ENCODE measurements at places on chromosomes 6 and 20.

DNA sequence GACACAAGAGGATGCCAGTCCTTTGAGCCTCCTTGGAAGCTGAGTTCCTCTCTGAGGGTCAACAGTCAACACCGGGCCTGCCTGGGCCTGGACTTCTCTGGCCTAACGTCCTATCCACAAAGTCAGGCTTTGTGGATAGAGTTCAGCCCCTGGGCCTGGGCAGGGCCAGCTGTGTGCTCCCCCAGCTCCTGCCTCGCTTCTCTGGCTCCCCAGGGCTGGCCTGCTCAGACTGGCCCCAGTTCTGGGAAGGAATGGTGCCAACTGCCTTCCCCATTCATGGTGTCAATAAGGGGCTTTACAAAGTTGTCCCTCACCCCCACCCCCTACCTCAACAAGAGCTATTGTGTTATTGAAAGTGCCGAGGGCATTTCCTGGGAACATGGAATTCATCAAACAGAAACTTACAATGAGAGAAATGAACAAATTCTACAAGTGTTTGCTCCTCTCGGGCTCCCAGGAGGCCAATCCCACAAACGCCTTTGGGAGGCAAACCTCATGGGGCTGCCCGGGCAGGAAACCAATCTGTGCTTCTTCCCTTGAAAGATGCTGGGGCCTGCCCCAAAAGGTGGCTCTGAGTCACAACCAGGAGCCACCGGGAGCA, 26.5 kb upstream of the PPP1R14C start:
- DNase-seq, result no peak

GRCh38 chr6:115690854-115691253, 369.8 kb downstream of the FRK start:
- DNase-seq, result no peak

DNA sequence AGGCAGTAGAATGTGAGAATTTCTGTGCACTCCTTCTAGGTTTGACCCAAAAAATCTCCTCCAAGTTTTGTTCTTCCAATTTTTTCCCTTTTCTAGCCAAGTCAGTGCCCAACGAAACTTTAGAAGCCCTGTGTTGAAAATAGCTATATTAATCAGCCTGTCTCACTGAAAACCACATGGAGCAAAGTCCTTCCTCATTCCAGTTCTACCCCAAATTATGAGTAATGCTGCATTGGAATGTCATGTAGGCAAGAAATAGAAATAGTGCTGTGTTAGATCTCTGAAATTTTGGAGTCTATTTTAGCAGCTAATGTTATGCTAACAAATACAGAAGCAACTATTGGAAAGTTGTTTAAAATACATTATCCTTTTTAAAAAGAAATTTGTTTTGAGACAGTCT, 725.5 kb downstream of the TBC1D32 start:
- DNase-seq, result no peak

DNA sequence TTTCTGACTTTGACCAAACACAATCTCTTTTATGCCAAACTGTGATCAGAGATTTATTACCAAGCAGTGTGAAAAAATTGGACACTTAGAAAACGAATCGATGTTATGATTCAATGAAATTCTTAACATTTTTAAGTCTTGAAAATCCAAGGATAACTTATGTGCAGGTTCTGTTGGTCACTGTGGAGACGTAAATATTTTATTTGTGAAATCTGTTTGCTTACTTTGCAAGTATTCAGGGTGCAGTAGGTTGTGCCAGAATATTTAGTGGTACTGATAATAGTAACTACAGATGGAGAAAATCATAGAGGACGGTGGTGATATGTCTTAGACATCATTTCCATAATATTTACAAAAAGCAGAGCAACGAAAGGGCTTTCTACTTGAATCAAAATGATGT, 97.3 kb downstream of the BMP2 start:
- no peak for DNase-seq

DNA sequence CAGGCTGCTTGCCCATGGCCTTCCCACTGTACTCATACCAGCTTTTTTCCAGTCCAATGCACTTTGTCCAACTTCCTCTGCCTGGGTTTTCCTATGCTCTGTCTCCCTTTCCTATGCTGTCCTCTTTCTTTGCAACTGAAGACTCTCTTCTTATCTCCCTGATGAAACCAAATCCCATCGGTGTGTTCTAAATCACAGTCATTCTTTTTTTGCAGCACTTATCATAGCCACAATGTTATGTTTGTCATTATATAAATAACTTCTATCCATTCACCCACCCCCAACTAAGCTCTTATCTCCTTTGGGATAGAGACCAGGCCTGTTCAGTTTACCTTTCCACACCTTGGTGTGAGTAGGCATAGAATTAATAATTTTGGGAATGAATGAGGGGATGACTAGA, 121.0 kb downstream of the GPX5 start:
- no peak for DNase-seq

- no peak for DNase-seq
Observed at GRCh38 chr6:39836606-39837005, 44.4 kb downstream of the DAAM2 start.

GRCh38 chr6:159788753-159789376, 537 bp downstream of the TCP1 start:
- DNase-seq, result peak; percentile 11

GRCh38 chr6:156953127-156953478, 175.9 kb downstream of the ARID1B start:
- DNase-seq, result no peak

DNA sequence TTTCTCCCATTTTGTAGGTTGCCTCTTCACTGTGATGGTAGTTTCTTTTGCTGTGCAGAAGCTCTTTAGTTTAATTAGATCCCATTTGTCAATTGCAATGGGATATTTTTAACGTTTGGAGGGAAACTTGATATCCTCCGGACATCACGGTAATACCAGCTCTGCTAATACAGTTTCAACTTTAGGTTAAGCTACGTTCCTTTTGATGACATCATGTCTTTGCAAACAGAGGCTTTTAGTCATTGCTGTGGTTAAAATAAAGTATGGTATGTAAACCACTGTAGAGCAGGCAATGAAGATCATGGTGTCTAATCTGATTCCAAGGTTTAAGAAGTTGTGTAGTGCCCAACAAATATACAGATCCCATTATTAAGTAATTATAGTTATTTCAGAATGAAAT, 168.0 kb upstream of the CHD6 start:
- DNase-seq, result no peak

- no peak for DNase-seq
Observed at GRCh38 chr6:73282871-73283270, 19.9 kb upstream of the KHDC1 start.

DNA sequence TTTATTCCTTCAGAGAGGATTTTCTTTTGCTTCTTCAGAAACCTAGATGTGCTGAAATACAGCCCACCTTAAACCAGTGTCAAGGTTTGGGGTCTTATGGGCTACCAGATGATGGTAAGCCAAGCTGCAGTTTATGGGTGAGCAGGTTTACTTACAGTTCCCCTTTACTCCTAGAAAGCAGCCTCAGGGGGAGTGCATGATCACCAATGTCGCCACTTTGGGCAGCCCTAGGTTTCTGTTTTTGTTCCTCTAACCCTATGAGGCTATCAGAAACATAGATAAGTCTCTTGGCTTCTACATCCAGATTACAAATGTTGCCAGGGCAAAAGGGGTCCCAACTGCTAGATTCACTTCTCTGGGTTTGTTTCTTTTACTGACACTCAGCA, 67.2 kb downstream of the TRIM27 start:
- no peak for DNase-seq

GRCh38 chr20:63878899-63879663, 14.0 kb downstream of the TPD52L2 start:
- DNase-seq, result no peak

GRCh38 chr20:41261260-41261659, 56.3 kb downstream of the ZHX3 start:
- DNase-seq, result no peak

DNA sequence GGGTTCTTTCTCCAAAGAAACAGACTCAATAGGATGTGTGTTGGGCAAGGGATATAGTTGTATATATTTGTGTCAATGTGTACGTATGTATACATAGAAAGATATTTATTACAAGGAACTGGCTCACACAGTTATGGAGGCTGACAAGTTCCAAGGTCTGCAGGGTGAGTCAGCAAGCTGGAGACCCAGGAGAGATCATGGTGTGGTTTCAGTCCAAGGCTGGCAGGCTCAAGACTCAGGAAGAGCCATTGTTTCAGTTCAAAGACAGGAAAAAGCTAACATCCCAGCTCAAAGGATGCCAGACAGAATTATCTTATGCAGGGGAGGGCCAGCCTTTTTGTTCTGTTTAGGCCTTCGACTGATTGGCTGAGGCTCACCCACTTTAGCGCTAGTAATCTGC, 89.9 kb upstream of the RALGAPA2 start:
- no peak for DNase-seq

DNA sequence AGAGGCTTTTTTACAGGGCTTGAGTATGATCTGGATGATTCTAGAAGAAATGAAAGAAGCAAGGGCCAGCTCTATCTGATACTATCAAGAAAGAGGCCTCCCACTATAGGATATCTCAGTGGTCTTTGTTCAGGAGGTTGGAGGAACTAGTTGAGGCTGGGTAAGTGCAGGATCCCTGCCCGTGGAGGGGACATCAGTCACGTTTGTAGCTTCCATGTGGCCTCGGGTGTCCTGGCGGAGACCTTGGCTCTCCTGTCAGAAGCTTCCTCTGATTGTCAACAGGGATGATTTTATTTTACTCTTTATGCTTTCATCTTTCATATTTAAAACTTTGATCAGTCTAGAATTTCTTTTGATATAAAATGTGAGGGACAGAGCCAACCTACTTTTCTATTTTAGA, 86.6 kb downstream of the PHACTR3 start:
- DNase-seq, result no peak

- no peak for DNase-seq
Observed at GRCh38 chr6:151379933-151380847, 11.2 kb downstream of the ZBTB2 start.

DNA sequence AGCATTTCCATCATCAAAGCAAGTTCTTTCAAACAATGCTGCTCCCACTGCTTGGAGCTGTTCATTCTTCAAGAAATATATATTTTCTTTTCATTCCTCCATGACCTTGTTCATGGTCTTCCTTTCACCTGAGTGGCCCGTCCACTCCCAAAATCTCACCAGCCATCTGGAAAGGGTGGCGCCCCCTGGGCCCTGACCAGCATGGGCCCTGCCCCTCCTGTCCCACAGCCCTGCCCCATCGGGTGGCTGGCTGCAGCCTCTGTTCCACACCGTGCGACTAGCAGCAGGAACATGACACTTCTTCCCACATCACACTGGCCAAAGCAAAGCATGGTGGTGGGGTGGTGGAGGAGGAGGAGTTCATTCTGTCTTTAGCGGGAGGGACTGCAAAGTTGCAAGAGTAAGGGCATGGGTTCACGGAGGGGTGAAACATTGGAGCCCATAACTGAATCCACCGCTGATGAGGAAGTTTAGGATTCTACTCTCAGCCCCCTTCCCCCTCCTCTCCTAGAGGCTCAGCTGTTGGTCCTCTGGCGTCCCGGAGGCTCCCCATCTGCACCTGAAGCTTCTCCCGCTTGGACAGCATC, 195.2 kb upstream of the SLC24A3 start:
- no peak for DNase-seq

DNA sequence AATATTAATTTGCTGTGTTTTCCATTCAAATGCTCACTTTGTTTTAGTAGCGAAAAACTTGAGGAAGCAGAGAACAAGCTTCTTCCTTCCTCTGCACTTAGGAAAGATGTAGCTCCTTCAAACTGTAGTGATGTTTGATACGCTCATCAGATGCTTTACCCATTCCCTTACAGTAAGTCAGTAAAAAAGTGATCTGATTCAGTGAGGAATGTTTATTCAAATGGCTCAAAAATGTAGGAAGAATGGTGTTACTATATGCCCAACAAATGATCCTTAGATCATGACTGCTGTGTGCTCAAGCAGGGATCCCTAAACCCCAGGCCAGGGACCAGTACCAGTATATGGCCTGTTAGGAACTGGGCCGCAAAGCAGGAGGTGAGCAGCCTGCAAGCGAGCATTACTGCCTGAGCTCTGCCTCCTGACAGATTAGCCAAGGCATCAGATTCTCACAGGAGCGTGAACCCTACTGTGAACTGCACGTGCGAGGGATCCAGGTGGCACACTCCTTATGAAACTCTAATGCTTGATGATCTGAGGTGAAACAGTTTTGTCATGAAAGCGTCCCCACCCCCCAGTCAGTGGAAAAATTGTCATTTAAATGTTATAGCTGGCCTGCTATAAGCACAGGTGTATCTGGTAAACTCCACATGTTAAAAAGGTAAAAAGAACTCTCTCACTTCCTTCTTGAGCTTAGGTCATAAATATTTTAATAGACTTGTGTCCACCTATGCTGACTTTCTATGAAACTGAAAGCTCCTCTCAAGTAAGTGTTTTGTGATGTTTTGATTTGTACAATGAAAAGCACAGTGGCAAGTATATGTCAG, 187.2 kb downstream of the FOXC1 start:
- no peak for DNase-seq

DNA sequence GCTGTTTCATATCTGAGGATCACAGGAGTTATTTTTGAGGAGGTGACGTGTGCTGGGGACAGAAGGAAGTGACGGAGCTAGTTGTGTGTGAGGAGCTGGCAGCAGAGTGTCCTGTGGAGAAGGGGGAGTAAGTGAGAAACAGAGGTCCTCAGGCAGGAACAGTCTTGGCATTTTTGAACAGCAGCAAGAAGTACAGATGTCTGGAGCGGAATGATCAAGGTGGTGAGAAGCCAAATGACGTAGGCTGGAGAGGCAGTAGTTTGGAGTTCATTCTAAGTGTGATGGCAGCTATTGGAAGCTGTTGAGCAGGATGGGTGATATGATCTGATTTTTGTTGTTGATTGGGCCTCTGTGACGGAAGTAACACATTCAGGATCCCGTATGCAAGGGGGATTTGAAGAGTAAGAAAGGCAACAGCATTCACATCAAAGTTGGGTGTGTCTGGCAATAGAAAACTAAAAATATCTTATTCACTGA, 52.3 kb downstream of the SOBP start:
- no peak for DNase-seq

DNA sequence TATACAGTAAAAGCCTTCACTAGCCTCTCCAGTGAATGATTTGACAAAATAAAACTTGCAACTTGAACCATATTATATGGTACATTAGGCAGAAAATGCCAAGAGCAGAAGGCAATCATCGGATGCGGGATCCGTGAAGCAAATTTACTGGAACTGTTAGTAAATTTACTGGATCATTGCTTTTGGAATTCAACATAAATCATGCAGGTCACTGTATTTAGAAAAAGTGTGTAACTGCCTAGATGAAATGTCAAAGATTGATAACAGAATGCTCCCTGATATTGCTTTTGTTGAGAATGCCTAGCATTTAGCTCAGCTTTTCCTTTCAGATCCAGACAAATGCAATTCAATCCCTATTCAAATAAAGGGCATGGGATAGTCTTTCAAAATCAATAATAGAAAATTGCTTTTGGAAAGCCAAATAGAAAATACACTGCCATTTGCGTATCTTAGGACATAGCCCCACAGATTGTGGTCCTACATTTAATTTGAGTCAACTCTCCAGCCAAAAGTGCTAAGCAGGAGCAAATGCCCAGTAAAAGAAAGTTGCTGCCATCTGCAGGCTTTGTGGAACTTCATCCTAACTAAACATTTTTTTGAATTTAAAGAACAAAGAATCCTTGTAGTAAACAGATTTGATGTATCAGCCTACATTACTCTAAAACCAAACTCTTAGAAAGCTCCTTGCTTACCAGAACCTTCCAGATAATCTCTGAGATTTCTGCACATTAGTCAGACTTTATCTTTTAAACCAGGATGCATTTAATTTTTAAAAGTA, 109.5 kb upstream of the HSF2 start:
- no peak for DNase-seq

Measured in activated T-cell treated with anti-CD3 and anti-CD28 coated beads for 24 hours (primary cell).